Activated T-cell treated with anti-CD3 and anti-CD28 coated beads, Interleukin-2, amount 50 U/mL, for 72 hours (primary cell): ENCODE measurements at places on chromosomes 5 and 9.
A peak's percentile ranks its signal among the peaks of the same experiment; 100 is the strongest.

GRCh38 chr9:70868661-70869652 is 252.5 kb downstream of the TRPM3 start:
- no peak for DNase-seq

DNA sequence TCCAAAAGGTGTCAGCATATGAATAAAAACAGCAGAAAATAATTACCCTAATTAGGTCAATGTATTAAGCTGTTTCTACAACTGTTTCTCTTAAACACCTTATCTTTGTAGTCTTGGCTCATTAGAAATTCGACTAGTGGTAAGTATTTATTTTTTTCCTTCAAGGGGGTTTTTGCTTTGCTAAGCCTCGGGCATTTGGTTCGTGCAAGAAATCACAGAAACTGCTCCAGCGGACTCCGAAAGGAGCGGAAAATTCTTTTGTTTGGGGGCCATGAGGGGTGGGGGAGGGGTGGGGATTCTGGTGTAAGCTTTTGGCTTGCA is 757 bp downstream of the ZBED3 start:
- no peak for DNase-seq

- DNase-seq, result no peak
These were observed 21.6 kb downstream of the GAS1 start for GRCh38 chr9:86925686-86926085.

DNA sequence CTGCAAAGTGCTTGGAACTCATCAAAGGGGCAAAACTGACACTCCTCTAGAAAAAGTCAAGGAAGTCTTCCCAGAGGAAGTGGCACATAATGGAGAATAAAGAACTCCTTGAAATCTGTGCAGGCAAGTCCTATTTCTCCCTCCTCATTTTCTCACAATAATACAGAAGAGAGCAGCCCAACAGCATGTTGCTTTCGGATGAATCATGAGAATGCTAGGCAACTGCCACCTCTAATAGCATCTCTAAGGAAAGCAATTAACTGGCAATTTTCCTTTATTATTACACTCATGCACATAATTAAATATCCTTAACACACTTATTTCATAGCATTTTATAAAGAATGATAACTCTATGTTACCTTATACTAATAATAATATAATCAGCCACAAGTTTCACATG is 122.2 kb upstream of the PTGER4 start:
- no peak for DNase-seq

DNA sequence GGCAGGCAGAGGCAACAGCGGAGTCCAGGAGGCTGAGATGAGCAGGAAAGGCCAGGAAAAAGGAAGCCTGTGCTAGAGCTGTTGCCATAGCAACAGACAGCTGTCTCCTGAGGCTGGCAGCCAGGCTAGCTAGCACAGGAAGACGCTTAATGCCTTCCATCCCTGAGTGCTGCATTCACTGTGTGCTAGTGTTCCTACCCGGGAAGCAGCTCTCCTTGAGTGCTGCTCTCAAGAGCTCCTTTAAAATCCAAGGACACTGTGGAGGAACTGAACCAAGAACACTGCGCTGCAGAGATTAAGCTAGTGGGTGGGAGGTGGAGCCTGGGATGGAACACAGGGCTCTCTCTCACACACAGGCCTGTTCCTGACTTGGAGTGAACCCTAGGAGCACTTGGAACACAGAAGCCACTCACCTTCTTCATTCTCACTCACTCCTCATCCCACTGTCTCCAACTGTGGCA is 53.5 kb upstream of the IL7R start:
- no peak for DNase-seq

- DNase-seq, result no peak
These were observed 312.8 kb downstream of the NSG2 start for GRCh38 chr5:174358276-174358675.

- no peak for DNase-seq
These were observed 15.9 kb downstream of the ANXA2R start for GRCh38 chr5:43024217-43024616.

DNA sequence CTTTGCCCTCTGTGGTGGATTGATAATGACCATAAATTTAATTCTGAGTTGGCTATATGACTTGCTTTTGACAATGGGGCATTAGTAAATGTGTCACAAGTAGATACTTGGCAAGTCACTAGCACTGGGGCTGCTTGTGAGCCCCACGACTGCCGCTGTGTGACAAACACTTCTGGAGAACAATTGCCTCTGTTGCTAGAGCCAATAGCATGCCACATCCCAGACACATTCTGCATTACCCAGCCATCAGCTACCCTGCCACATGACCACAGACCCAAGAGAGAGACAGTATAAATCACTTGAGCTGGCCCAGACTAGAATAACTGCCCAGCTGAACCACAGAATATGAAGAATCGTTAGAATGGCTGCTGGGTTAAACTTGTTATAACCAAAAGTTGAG is 753.2 kb upstream of the DMAC1 start:
- no peak for DNase-seq

DNA sequence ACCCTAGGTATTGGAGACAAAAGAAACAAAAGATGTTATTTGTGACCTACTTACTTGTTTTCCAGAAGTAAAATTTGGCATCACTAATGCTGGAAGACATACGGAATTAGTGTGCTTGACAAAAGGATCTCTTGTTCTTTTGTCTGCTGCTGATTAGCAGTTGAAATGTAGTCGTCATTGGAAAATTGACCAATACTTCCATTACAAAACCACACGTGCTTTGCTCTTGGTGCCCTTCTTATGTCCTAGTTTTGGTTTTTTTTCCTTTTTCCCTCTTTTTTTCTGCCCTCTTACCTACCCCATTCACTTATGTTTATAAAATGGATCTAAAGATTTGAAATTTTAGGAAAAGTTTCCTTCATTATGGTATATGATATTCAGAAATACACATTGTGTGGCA is 197.4 kb downstream of the FER start:
- no peak for DNase-seq

GRCh38 chr9:120175031-120175430 is 404.9 kb downstream of the CDK5RAP2 start:
- DNase-seq, result no peak

- no peak for DNase-seq
These were observed 198.3 kb downstream of the KCTD16 start for GRCh38 chr5:144369006-144369405.

- no peak for DNase-seq
These were observed 26.2 kb downstream of the SHB start for GRCh38 chr9:38042626-38043357.

GRCh38 chr9:13491493-13492424 is 212.3 kb upstream of the MPDZ start:
- DNase-seq, result no peak

DNA sequence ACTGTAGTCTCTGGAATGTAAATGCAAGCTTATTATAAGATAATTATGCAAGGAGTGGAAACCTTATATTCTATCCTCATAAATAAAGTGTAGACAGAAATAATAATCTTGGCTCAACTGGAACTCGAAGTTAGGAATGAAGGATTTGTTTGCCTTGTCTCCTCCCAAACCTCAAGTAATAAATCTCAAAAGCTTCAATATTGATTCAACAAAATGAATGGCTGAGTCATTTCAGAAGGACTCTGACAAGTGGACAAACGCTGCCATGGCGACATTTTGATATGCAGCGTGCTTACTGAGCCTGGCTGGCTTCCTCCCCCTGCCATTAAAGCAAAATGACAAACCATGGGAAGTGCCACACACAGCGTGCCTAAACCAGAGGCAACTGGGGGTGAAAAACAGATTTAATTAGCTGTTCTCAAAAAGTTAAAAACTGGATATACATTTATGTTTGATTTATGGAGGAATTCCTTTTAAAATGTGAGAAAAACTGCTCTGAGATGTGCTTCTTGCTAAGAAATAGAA is 10.5 kb upstream of the ADGRV1 start:
- no peak for DNase-seq

GRCh38 chr5:89893546-89893945 is 516.0 kb downstream of the CETN3 start:
- no peak for DNase-seq

DNA sequence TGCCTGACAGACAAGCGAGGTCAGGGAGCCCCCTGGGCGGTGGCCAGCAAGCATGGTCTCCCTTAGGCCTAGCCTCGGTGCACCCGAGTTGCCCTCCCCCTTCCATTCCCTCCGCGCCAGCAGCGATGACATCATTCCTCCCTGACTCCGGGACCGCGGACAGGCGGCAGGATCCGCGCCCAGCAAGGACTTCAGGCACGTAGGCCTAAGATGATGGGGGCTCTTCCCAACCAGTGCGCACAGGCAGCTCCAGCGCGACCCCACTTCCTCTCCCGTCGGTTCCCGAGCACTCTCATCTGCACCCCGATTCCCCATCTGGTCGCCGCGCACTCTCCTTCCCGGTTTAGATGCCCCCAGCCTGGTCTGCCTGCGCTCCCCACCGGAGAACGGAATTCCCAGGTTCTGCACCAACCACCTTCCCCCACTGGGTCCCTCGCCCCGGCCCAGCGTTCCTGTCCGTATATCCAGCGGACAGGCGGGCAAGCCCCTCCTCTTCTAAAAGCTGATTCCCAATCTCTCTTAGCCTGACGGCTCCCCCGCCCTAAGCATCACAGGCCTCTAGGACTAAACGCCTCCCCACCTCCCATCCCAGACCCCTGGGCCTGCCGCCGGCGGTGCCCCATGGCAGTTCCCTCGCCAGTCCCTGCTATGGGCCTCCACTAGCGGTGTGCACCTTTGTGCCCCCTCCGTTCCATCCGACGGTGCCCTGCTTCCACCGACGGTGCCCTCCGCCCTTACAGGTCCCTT is 931 bp downstream of the FAM219A start:
- peak; percentile 38 for DNase-seq

GRCh38 chr9:132472599-132472998 is 62.6 kb downstream of the CFAP77 start:
- no peak for DNase-seq

GRCh38 chr5:145499483-145499882 is 335.7 kb downstream of the PRELID2 start:
- DNase-seq, result no peak

GRCh38 chr5:122366501-122366900 is 54.5 kb downstream of the SNCAIP start:
- no peak for DNase-seq

DNA sequence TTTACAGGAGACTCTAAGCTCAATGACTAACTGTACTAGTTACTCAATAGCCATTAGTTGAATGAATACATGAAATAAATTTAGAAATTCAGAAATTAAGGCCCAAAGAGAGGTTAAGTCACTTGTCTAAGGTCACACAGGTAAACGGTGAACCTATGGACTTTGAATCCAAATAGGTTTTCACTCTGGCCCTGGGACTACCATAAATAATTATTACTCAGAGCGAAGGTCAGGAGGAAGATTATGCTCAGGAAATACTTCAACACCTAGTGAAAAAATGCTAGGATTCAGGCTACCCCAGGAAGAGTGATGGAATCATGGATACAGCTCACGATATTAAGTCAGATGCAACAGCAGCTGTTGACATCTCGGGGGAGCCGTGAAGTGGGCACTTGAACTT is 417.4 kb downstream of the GABRG2 start:
- no peak for DNase-seq

GRCh38 chr9:15423231-15423985 is 732 bp downstream of the SNAPC3 start:
- no peak for DNase-seq

- no peak for DNase-seq
These were observed 503.7 kb downstream of the CDH10 start for GRCh38 chr5:24141046-24141445.

DNA sequence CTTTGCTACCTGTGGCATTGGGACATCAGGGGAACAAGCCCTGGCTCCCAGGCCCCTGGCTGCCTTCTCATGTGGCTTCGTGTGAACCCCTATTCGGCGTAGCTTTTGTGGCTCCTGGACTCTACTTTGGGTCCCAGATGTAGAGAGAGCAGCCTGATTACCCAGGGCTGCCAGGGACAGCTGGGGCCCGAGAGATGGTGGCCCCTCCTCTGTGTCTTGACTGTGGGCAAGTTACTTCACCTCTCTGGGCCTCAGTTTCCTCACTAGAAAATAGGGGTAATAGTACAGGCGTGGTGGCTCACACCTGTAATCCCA is 2.0 kb downstream of the PKN3 start:
- no peak for DNase-seq

DNA sequence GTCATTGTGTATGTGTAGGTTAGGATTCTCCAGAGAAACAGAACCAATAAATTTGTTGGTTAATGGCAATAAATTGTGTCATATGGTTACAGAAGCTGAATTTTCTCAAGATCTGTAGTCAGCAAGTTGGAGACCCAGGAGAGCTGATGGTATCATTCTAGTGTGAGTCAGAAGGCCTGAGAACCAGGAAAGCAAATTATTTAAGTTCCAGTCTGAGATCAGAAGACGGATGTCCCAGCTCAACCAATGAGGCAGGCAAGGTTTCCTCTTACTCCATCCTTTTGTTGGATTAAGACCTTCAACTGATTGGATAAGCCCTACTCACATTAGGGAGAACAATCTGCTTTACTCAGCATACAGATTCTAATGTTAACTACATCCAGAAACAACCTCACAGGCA is 656.3 kb downstream of the ANXA1 start:
- DNase-seq, result no peak

DNA sequence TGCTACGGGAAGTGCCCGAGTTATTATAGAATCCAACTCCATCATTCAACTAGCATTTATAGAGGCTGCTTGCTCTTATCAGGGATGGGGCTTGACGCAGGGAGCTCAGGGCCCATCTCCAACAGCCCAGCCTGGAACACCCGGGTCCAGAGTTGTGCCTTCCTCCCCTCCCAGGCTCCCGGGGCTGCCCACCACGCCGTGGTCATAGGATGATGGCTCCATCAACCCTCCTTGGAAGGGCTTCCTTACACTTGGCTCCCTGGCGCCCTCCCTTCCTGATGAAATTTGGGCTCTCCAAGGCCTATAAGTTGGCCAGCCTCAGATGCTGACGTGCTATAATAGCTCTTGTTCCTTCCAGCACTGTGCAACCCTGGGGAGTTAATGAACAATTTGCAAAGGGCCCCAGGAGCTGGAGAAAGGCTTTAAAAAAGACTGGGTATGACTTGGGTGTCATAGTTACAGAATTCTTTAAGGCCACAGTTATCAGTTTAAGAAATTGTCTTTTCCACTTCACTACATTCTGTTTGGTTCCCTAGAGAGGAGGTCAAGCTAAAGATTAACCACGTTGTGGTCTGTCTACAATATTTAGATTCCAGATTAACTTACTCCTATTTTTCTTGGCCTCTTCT is 42.5 kb upstream of the GADD45G start:
- DNase-seq, result no peak

- no peak for DNase-seq
These were observed 6.8 kb upstream of the RECK start for GRCh38 chr9:36029765-36030528.

DNA sequence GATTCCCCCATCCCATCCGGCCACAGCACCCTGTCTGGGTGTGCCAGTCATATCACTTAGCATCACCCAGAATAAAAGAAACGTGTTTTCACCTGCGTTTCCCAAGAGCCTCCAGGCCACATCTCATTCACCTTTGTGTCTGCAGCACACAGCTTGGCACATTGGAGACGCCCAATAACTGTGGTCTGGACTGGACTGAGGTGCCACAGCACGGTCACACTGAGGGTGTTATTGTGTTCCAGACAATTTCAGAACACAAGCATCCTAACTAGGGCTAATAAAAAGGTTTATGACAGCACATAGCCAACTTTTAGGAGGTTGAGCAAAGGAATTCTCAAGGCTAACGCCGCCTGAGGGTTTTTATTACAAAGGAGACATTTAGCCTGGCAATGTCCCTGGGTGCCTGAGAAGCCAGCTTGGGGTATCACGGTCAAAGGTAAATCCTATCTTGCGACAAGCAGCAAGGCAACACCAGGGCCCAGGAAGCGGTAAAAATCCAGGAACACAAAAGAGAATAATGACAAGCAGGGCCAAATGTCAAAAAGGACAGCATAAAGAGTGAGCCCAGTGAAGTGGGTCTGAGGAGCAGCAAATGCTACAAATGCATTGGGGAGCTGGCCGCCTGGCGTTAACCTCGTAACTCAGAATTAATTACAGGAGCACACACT is 3.4 kb downstream of the EPB41L4B start:
- DNase-seq, result no peak

- no peak for DNase-seq
These were observed 28.5 kb upstream of the LRRC14B start for GRCh38 chr5:162565-163337.
